Heart left ventricle (tissue), 16 donors: ENCODE measurements at places on chromosomes 6 and 20. TPM values are rescaled to one million over a fixed set of nuclear protein-coding genes. Genes with fewer than 3 reads are reported as not detected.

GRCh38 chr20:46073024-46073423, 16.7 kb downstream of the NCOA5 start:
- H3K4me3 ChIP-seq = no peak overlapping the region
- no peak for DNase-seq
- no peaks in the 10 kb centered on the region for H3K27me3 ChIP-seq
- no peaks in the 10 kb centered on the region for H3K4me1 ChIP-seq
- no peaks in the 10 kb centered on the region for H3K36me3 ChIP-seq
- no peak overlapping the region for H3K27ac ChIP-seq

DNA sequence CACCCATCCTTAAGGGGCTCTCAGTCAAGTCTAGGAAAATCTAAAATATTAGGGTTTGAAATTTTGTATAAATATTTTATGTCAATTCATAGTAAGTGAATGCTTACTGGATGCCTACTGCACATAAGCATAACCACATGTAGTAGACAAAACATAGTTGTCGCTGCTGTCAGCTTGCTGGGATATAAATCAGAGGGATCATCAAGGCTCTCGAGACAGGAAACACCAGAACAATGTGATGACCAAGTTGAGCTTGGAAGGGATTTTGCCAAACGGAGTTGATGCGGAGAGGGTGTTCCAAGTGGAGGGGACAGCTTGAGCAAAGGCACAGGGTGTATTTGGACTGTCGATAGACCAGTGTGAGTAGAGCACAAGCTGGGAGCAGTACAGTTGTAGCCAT, 105.8 kb upstream of the SUPT3H start:
- H3K27ac ChIP-seq = no peak overlapping the region
- no peaks in the 10 kb centered on the region for H3K36me3 ChIP-seq

DNA sequence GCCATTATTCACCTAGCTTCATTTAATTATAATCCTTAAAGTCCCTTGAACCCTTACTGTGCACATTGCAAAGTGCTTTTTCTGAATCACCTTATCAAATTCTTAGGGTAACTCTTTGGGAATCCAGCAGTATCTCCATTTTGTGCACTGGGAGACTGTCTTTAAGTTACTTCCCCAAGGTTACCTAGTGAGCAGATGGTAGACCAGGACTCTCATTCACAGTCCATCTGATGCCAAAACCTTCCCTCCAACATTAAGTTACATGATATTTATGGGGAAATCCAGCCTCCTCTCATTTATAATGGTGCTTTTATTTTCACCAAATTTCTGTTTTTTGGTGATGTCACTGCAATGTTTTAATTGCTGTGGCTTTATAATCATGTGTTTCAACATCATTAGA, 75.7 kb downstream of the NCOA7 start:
- H3K27me3 ChIP-seq = no peaks in the 10 kb centered on the region
- H3K4me3 ChIP-seq = no peak overlapping the region
- H3K27ac ChIP-seq = no peak overlapping the region
- H3K36me3 ChIP-seq = no peaks in the 10 kb centered on the region
- no peaks in the 10 kb centered on the region for H3K4me1 ChIP-seq
- DNase-seq = no peak

DNA sequence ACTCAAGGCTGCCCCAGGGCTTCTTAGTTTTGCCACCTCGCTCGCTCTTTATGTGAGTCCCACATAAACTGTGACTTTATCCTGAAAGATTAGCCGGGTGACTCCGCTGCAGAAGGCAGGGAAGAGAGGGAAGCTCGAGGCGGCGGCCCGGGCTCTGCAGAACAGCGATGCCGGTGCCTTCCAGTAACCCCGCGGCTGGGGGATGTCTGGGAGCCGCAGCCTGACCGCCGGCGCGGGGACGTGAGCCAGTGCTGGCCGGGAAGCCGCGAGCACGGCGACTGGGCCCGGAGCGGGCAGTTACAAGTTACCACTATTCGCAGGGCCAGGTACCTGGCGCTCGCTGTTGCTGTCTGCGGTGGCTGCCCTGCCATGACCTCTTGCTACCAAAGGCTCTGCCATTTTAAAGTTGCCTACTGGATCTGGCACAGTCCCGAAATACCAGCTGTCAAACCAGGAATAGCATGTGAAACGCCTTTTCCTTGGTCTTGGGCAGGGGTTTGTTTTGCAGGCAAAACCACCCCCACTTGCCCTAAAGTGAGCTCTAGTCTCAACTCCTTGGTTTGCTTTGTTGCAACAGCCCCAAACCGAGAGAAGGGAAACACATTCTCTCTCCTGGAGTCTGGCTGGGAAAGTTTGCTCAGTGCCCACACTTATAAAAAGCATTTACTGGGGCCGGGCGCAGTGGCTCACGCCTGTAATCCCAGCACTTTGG, 124.0 kb upstream of the SLC2A12 start:
- peaks cover 59% of the 10 kb centered on the region for H3K4me1 ChIP-seq
- peak overlapping the region; percentile 99 for H3K27ac ChIP-seq
- peaks cover 24% of the 10 kb centered on the region for H3K36me3 ChIP-seq

- DNase-seq = peak; percentile 24
- H3K27me3 ChIP-seq = peaks cover 7% of the 10 kb centered on the region
- no peaks in the 10 kb centered on the region for H3K36me3 ChIP-seq
- H3K4me3 ChIP-seq = no peak overlapping the region
Observed at GRCh38 chr20:63085151-63085861, 78.5 kb upstream of the BHLHE23 start.

- H3K27ac ChIP-seq = no peak overlapping the region
- H3K27me3 ChIP-seq = no peaks in the 10 kb centered on the region
- no peak overlapping the region for H3K4me3 ChIP-seq
- DNase-seq = peak; percentile 16
- peaks cover 5% of the 10 kb centered on the region for H3K4me1 ChIP-seq
Observed at GRCh38 chr20:53547664-53548239, 45.9 kb downstream of the ZNF217 start.

DNA sequence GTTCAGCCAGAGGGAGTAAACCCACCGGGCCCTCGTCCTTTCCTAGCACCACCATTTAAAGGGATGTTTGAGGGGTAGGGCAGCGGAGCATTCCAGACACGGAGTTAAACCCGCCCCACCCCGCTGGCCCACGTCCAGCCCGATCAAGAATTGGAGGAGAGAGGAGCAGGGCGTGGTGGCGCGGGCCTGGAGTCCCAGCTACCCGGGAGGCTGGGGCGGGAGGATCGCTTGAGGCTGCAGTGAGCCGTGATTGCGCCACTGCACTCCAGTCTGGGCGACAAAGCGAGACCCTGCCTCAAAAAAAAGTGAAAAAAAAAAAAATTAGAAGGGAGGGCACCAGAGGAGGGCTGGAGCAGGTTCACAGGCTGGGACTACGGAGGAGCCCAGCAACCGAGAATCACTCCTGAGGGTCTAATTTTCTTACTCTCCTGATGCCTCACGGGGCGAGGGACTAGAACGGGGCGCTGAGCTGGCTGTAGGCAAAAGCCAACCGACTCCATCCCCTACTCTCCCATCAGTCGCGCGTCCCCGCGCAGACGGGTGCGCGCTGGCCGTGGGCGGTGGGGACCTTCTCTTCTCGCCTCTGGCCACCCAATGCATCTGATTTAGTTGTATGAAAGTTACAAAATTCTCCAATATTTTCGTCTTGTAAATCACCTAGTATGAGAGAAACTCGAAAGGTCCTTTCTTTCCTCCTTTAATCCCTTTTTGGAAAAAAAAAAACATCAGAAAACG, 6.1 kb upstream of the HSPA1B start:
- peak overlapping the region; percentile 72 for H3K4me3 ChIP-seq
- peak overlapping the region; percentile 100 for H3K27ac ChIP-seq
- H3K27me3 ChIP-seq = no peaks in the 10 kb centered on the region
- H3K4me1 ChIP-seq = peaks cover 51% of the 10 kb centered on the region
- H3K36me3 ChIP-seq = no peaks in the 10 kb centered on the region

GRCh38 chr6:75220357-75220756, 14.5 kb upstream of the COL12A1 start:
- no peak overlapping the region for H3K27ac ChIP-seq
- no peaks in the 10 kb centered on the region for H3K27me3 ChIP-seq
- no peaks in the 10 kb centered on the region for H3K4me1 ChIP-seq
- H3K36me3 ChIP-seq = no peaks in the 10 kb centered on the region
- no peak for DNase-seq

- no peaks in the 10 kb centered on the region for H3K27me3 ChIP-seq
- H3K4me1 ChIP-seq = no peaks in the 10 kb centered on the region
- no peak overlapping the region for H3K27ac ChIP-seq
- no peak for DNase-seq
Observed at GRCh38 chr6:158498362-158498761, 61.5 kb upstream of the TMEM181 start.

GRCh38 chr20:24820345-24820744, 128.7 kb upstream of the CST7 start:
- no peaks in the 10 kb centered on the region for H3K27me3 ChIP-seq
- H3K36me3 ChIP-seq = no peaks in the 10 kb centered on the region

- no peak for DNase-seq
- H3K27me3 ChIP-seq = no peaks in the 10 kb centered on the region
- no peak overlapping the region for H3K4me3 ChIP-seq
- peaks cover 16% of the 10 kb centered on the region for H3K4me1 ChIP-seq
Observed at GRCh38 chr6:167560673-167561569, 236.0 kb downstream of the TTLL2 start.

DNA sequence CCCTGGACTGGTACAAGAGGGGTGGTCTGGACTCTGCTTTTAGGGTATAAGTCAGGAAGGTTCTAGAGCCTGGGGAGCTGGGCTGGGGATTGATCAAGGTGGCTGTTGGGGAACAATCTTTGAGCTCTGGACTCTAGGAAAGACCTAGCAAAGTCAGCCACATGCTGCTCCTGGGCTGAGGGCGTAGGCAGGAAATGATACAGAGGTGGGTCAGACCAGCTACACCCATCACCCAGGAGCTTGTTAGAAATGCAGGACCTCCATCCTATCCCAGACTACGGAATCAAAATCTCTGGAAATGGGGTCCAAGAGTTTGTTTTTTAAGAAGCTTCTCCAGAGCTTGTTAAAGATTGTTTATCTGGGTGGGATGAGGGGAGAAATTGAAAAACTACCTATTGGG, 9.4 kb downstream of the ADTRP start:
- H3K36me3 ChIP-seq = no peaks in the 10 kb centered on the region
- H3K27ac ChIP-seq = no peak overlapping the region
- H3K27me3 ChIP-seq = no peaks in the 10 kb centered on the region
- no peak for DNase-seq
- no peaks in the 10 kb centered on the region for H3K4me1 ChIP-seq

GRCh38 chr20:32609111-32609773, 24.1 kb upstream of the NOL4L start:
- H3K27me3 ChIP-seq = no peaks in the 10 kb centered on the region
- DNase-seq = no peak
- no peaks in the 10 kb centered on the region for H3K36me3 ChIP-seq
- H3K4me1 ChIP-seq = no peaks in the 10 kb centered on the region

DNA sequence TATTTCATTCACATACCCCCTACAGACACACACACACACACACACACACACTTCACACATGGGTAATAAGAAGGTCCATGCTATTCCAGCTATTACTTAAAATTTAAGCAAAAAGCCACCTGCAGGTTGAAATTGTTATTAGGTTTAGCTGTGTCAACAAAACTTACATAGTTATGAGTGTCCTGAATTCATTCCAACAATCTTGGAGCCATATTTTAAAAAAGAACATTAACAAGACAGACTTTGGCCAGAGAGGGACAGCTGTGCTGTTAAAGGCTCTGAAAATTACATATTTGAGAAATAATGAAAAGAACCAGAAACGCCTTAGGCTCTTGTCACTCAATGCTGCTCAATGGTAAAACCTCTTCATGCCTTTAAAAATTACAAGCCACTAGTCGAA, 455.3 kb downstream of the EPM2A start:
- H3K27me3 ChIP-seq = no peaks in the 10 kb centered on the region
- no peak for DNase-seq
- no peak overlapping the region for H3K4me3 ChIP-seq
- no peaks in the 10 kb centered on the region for H3K36me3 ChIP-seq

DNA sequence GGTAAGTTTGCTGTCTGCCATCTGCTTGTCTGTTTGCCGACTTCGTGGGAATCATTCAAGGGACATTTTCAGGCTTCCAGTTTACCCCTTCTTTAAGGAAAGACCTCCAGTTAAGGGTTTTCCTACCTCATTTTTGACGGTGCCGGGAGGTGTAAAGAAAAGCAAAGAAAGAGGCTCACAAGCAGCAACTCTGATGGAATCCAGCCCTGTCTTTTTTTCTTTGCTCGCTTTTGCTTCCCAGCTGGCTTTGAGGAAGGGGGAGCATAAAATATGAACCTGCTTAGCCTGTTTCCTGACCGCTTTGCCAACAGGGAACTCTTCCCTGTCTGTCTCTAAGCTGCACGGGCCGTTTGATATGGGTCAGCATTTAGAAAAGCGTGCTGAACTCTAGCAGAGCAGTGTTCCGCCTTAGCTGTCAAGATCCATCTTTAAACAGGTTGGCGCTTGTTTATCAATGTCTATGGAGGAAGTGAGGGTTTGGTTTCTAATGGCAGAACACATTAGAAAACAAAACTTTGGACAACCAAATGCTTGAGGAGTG, 13.8 kb downstream of the SYTL3 start:
- H3K36me3 ChIP-seq = no peaks in the 10 kb centered on the region
- H3K27ac ChIP-seq = no peak overlapping the region
- H3K4me1 ChIP-seq = no peaks in the 10 kb centered on the region

- no peaks in the 10 kb centered on the region for H3K4me1 ChIP-seq
- no peaks in the 10 kb centered on the region for H3K36me3 ChIP-seq
- no peak overlapping the region for H3K27ac ChIP-seq
Observed at GRCh38 chr20:52552181-52552872, 360.7 kb upstream of the ZFP64 start.

GRCh38 chr6:56753811-56754210, 111.1 kb upstream of the DST start:
- H3K27me3 ChIP-seq = no peaks in the 10 kb centered on the region
- no peaks in the 10 kb centered on the region for H3K36me3 ChIP-seq
- no peak overlapping the region for H3K27ac ChIP-seq
- H3K4me1 ChIP-seq = peaks cover 70% of the 10 kb centered on the region

DNA sequence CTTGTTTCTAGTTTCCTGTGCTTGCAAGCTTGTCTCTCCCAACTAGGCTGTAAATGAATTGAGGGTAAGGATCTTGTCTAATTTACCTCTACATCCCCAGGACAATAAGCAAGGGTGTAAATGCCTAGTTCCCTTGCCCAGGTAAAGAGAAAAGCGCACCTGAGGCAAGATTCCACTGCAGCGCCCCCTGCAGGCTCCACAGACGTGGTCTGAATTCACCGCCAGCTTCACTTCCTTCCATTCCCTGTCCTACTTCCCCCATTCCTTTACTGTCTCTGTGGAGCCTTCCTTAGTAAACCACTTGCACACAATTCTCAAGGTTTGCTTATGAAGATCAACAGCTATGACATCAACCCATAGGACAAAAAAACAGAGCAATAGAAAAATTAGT, 42.3 kb downstream of the ANKEF1 start:
- H3K4me1 ChIP-seq = peaks cover 3% of the 10 kb centered on the region
- no peaks in the 10 kb centered on the region for H3K36me3 ChIP-seq
- H3K4me3 ChIP-seq = no peak overlapping the region
- no peak for DNase-seq
- H3K27ac ChIP-seq = peak overlapping the region; percentile 76

GRCh38 chr6:41625442-41625841, 12.8 kb upstream of the MDFI start:
- DNase-seq = peak; percentile 54
- H3K36me3 ChIP-seq = no peaks in the 10 kb centered on the region
- no peak overlapping the region for H3K4me3 ChIP-seq
- H3K4me1 ChIP-seq = no peaks in the 10 kb centered on the region
- H3K27me3 ChIP-seq = no peaks in the 10 kb centered on the region

- H3K4me1 ChIP-seq = no peaks in the 10 kb centered on the region
- no peaks in the 10 kb centered on the region for H3K36me3 ChIP-seq
- no peak overlapping the region for H3K4me3 ChIP-seq
- H3K27ac ChIP-seq = no peak overlapping the region
- DNase-seq = no peak
Observed at GRCh38 chr6:150343434-150343833, 25.4 kb upstream of the IYD start.

Gene HEY2
- total RNA-seq = 30.1 TPM

Gene MARCKS
- total RNA-seq = 20.0 TPM
